ENCODE measurements at places on chromosomes 4 and X. TPM values are rescaled to one million over a fixed set of nuclear protein-coding genes. Genes with fewer than 3 reads are reported as not detected.

The CEP135 gene
- total RNA-seq = 4.1 TPM

The HELQ gene
- 4.8 TPM for total RNA-seq

The LANCL3 gene
- total RNA-seq = not detected

The VCX gene
- not detected for total RNA-seq

The MAGED4B gene
- total RNA-seq = 11.0 TPM

Data from A549 treated with Hydrocortisone at 1 μM for 4 hours (cell line).